Left ventricle myocardium inferior (tissue), 1 donor: ENCODE measurements at places on chromosomes 11 and 22.
A peak's percentile ranks its signal among the peaks of the same experiment; 100 is the strongest.

GRCh38 chr11:46247090-46247489 is 30.4 kb upstream of the CREB3L1 start:
- no peak for DNase-seq

DNA sequence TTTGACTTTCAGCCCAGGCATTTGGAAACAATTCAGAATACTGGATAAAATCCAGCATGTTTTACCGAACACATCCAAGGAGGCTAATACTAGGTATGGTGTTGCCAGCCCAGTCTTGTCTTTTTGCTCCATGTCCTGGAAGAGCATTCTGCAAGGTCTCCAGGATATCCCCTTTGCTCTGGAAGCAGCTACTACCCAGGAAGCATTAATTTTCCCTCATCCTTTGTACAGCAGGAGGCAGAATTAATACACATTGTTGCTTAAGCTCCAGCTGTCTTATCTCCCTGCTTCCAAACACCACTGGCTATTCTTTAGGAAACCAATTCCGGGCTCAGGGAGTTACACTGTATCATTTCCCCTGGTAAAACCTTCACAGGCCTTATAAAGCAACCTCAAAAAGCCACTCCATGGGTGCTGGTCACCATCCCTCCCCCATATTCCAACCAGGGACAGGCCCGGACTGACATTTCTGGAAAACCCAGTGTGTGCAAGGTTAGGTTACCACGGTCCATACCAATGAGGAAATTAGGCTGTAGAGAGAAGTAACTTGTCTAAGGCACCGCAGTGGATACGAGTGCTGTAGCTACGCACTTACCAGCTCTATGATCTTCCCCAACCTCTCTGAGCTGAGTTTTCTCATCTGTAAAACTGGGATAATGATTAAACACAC is 1.5 kb upstream of the UBASH3B start:
- no peak for DNase-seq

GRCh38 chr11:34300026-34300925 is 57.5 kb downstream of the ABTB2 start:
- DNase-seq: no peak

DNA sequence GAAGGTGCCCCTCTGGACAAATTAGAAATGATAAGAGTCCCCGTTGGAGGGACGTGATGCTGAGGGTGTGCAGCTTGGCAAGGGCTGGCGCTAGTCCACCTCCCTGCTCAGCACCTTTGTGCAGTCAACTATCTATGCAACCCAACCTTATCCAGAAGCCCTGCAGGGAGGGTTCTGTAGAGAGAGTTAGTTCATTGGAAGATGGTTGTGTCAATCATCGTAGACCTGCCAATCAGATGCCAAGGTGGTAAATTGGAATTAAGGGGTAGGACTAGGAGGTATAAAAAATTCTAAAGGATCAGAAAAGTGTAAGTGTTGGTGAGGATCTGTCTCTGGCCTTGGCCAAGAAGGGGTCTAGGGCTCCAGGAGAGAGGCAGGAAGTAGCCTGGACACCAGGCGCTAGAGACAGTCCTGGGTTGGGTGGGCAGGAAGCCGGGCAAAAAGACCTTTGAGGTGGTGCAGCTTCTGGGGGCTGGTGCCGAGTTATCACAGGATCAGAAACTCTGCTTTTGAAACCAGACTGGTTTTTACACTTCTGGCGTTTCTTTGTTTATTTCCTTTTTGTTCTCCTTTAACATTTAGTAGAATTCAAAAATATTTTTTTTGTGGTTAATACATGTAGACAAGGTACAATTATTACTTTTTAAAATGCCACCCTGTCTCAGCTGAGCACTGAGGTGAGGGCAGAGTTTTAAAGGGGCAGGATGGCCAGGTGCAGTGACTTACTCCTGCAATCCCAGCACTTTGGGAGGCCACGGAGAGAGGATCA is 1.6 kb downstream of the C1QTNF6 start:
- peak; percentile 11 for DNase-seq

DNA sequence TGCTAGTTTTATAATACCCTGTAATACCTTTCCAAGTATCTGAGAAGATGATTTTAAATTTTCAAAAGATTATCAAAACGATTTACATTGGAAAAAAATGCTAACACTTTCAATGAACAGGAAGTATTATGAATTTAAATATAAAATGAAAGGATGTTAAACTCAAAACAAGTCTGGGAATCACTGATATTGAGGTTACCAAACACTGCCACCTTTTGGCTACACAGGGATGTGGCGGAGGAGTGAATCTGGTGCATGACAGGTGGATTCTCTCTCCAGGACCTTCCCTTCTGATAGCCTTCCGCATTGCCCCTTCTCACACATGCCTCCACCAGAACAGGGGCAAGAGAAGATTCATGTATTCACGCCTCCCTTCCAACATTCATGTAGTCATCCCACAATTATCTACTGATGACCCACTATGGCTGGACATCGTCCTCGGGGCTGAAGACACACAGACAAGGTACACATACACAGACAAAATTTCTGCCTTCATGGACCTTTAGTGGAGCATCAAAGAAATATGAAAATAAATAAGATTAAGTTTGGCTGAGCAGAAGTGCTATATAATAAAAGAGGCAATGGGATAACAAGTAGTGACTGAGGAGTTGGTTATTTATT is 34.7 kb downstream of the ATG16L2 start:
- no peak for DNase-seq

GRCh38 chr22:19724927-19725661 is 1.8 kb downstream of the GP1BB start:
- DNase-seq: no peak

DNA sequence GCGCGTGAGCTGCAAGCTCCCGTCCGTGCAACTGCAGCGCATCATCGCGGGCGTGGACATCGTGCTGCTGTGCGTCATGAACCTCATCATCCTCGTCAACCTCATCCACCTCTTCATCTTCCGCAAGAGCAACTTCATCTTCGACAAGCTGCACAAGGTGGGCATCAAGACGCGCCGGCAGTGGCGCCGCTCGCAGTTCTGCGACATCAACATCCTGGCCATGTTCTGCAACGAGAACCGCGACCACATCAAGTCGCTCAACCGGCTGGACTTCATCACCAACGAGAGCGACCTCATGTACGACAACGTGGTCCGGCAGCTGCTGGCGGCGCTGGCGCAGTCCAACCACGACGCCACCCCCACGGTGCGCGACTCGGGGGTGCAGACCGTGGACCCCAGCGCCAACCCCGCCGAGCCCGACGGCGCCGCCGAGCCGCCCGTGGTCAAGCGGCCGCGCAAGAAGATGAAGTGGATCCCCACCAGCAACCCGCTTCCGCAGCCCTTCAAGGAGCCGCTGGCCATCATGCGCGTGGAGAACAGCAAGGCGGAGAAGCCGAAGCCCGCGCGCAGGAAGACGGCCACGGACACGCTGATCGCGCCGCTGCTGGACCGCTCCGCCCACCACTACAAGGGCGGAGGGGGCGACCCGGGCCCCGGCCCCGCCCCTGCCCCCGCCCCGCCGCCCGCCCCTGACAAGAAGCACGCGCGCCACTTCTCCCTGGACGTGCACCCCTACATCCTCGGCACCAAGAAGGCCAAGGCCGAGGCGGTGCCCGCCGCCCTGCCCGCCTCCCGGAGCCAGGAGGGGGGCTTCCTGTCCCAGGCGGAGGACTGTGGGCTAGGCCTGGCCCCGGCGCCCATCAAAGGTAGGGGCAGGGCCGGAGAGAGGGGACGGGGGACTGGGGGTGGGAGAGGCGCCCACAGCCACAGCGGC is 7.3 kb downstream of the PANX2 start:
- DNase-seq: no peak

DNA sequence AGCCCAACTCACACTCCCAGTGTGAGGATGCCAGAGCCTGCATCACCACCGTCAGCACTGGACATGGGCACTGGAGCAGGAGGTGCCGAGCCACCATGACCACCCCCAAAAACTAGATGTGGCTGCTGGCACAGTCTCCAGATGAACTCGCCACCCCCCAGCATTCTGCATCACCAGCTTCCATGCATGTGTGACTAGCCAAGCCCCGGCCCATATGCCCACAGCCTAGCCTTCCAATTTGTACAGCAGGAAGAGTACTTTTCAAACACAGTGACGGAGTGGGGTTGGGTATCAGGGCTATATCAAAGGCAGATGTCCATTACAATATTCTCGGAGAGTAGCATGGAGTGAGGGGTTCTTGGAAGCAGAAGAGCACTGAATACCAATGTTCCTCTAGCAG is 62.9 kb downstream of the SMCO4 start:
- no peak for DNase-seq

GRCh38 chr11:96130061-96130620 is 206.2 kb upstream of the MTMR2 start:
- DNase-seq: no peak

DNA sequence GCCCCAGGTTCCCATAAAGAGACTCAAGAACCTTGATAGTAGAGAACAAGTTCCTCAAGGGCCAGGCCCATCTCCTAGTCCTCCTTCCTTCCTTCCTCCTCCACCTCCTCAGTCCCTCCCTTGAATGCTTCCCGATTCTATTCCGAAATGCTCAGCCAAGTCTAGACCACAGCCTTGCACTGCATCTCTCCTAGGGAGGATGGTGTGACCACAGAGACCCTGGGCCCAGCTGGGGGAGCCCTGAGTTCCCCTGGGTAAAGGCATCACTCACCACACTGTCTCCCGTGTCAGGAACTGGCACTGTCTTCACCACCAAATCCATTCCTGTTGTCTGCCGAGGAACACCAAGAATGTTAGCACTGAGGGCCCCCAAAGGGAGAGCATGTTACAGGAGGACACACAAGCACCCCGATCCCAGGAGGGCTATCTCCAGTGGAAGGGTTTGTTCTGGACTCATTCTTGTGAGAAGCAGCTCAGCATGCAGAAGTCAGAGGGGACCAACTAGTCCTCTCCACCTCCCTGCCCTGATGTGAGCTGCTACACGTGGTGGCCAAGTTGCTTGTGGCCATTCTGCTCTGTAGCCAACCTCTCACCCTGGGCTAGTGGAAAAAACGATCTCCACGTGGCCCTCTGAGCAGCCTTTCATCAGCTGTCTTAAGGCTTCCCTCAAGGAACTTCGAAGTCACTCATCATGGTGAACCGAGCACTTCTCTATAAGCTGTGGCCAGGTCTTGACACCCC is 8.7 kb downstream of the IFT27 start:
- DNase-seq: no peak

DNA sequence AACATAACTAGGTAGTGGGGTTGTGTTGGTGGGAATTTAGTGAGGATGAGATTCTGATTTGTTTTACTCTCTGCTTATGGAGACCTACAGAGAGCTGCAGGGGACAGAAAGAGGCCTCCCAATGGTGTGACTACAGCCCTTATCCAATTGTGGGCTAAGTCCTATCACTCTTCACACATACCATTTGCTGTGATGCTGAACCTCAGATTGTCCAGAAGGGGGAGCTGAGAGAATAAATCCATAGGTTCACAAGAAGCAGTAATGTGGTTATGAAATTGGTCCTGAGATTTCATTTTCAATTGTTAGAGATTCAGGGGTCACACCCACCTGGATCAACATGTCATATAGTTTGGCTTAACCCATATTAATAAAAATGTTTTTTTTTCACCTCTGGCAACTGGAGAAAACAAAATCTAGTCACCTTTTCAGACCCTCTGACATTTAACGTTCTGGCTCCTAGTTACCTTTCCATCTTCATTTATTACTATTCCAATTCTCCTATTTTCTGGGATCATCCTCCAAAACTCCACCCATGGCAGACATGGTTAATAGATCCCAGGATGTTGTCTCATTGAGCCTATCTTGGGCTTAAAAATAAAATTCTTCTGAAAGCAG is 53.3 kb upstream of the PTPN5 start:
- no peak for DNase-seq

DNA sequence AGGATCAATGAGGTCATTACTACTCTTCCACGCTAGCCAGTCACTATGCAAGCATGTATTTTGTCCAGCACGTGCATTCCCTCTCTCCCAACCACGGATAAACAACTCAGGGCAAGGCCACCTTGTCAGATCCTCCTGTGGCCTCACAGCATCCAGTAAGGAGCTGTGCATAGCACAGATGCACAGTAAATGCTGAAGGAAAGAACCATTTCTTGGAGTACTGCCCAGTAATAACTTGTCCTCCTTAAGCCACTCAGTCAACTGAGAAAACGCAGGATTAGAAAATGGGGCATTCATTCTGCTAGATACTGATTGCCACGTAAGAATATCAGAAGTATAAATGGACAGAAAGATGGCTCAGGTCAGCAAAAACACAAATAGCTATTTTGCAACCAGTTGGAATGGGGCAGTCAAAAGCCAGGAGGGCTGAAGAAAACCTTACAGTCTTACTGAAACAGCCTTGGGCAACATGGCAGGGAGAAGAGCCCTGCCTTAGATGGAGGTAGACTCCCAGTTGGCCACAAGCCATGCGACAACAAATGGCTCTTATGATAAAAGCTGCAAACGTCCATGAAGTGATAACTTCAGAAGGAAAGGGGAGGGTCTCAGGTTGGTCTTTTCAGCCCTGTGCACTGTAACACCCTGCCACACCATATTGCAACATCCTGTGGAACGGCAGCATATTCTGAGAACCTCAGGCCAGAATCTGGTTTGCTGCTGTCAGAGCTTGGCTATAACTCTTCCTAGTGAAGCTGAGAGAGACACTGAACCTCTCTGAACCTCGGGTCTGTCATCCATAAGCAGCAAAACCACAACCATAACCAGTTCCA is 23.0 kb downstream of the PC start:
- no peak for DNase-seq

GRCh38 chr22:38228873-38229740 is 27.3 kb downstream of the MAFF start:
- DNase-seq: no peak

DNA sequence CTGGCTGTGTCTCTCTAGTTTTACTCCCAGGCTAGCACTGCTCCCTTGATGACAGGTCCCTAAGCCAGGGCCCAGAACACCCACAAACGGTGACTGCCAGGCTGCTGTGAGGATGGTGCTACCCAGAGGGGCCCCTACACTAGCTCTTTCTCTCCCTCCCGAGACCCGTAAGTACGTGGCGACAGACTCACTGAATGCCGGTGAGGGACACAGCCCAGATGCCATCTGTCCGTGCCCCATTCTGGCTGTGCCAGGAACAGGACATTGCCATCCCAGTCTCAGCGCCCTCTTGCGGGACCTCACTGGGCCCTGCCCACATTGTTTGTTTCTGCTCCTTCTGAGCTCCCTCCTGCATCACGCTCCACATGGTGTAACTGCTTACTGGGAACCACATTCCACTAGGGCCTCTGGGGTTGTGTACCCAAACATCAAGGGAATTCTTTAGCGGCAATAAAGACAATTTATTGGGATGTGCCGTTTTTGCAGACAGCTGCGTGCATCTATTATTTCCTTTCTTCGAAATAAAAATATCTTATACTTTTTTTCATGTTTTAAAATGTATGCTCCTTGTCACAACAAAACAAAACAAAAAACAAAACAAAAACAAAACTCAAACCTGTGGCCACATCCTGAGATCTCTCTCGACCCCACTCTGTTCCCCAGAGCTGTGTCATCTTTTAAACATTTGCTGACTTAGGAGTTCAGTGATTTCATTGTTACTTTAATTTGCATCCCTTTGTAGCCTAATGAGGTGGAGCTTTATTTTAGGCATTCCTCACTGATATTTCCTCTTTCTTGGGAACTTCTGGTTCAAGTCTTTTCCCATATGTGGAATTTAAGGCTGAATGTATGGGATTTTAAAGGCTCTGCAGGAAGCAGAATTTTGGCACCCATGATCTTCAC is 4.4 kb upstream of the TPCN2 start:
- DNase-seq: peak; percentile 78

GRCh38 chr11:71372693-71373657 is 75.2 kb downstream of the DHCR7 start:
- DNase-seq: no peak

GRCh38 chr11:129911298-129911697 is 15.9 kb upstream of the NFRKB start:
- DNase-seq: no peak

GRCh38 chr22:50417411-50418210 is 57.2 kb downstream of the SBF1 start:
- no peak for DNase-seq
